ENCODE measurements at places on chromosomes 16 and 17.

- DNase-seq, result no peak
Measured at GRCh38 chr17:27873746-27874145, 19.4 kb downstream of the LYRM9 start.

DNA sequence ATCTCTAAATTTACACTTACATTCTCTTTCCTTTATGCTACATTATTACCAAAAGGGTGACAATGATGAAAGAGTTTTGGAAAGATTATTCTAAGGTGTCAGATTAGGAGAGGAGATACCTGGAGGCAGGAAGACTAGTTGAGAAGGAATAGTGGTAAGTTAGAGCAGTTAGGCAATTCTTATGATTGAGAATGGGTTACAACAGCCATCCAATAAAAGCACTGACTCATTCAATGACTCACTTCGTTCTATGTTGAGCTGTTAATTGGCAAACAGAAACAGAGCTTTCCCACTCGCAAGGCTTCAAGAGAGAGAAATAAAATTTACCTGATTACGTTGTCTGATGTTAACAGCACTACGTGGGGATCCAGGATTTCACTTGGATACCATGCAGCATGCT lies 5.8 kb downstream of the NUP88 start:
- DNase-seq, result no peak

DNA sequence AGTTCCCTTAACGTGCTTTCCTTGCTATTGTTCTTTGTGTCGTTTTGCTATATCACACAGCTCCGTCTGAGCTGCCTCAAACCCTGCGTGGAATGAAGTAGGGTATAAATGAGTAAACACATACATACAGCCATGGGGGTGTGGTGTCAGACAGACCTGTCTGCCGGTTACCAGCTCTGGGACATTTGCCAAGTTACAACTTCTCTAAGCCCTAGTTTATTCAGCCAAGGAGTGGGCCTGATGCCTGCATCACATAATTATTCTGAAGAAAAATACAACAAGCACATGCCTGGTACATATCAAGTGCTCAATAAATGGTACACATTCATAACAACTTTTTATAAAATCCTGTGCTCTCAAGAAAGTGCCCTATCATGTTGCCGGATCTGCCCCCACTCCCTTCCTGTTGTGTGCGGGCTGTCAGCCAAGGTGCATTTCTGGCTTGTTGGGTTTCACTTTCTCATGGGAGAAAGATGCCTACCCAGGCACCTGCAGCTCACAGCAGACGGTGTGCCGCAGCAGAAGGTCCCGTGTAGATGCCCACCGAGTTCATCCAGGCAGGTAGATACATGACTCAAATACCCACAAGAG lies 30.5 kb downstream of the SMPD3 start:
- no peak for DNase-seq

DNA sequence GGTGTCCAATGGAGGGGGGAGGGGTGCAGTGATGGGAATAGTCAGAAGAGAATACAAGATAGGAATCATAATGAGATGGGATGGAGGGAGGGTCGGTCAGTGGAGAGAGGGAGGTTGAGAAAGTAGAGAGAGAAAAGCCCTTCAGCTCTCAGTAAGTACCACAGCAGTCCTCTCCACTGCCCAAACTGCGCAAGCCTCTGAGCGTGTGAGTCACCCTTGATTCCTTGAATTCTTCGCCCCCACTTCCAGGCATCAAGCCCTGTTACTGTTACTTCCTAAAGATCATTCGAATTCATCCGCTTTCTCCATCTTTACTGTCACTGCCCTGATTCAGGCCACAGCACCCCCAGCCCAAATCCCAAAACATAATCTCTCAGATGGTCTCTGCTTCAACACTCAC lies 2.5 kb downstream of the GUCY2D start:
- DNase-seq, result no peak

- no peak for DNase-seq
Measured at GRCh38 chr17:11495613-11496012, 102.7 kb upstream of the DNAH9 start.

DNA sequence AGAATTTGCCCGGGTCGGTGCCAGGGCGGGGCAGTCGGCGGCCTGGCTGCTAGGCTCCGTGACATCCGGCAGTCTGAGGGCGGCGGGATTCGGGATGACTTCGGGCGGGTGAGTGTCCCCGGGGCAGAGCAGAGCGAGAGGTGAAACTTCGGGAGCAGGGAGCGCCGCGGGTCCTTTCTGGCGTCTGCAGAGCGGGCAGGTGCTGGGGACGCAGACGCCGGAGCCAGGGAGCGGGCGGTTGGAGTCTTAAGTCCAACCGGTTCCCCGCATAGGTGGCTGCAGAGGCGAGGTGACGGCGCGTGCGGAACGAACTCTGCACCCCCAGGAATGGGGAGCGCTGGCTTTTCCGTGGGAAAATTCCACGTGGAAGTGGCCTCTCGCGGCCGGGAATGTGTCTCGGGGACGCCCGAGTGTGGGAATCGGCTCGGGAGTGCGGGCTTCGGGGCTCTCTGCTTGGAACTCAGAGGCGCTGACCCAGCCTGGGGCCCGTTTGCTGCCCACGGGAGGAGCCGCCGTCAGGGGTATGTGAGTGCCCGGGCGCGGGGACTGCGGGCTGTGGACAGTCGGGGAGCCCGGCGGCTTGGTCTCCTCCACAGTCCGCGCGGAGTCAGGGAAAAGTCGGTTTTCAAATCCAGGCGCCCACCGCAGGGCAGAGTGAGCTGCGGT lies at the start of gene B4GALNT2:
Gene B4GALNT2, plus strand, starts transcription at position 71 of the 666 bp plus-strand sequence. Its CDS starts 24 bp downstream, at position 95.
- DNase-seq, result no peak

DNA sequence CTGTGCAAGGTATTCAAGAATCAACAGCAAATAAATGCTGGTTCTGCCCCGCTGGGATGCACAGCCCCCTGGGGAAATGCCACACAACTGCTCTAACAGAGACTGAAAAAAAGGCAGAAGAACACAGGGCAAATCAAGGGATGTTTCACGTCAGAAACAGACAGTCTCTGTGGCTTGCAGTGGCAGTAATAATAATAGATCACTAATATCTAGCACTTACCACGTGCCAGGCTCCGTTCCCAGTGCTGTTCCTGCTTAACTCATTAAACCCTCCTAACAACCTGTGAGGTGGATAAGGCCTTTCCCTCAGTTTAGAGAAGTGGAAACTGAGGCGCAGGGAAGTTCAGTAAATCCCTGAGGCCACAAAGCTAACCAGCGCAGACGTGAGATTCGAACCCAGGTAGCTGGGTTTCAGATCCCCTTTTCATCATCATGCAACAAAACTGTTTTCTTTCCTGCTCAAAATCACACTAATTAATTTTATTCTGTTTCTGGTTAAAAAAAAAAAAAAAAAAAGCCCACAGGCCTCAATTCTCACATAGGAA lies 36.7 kb downstream of the ARHGAP17 start:
- DNase-seq, result no peak

DNA sequence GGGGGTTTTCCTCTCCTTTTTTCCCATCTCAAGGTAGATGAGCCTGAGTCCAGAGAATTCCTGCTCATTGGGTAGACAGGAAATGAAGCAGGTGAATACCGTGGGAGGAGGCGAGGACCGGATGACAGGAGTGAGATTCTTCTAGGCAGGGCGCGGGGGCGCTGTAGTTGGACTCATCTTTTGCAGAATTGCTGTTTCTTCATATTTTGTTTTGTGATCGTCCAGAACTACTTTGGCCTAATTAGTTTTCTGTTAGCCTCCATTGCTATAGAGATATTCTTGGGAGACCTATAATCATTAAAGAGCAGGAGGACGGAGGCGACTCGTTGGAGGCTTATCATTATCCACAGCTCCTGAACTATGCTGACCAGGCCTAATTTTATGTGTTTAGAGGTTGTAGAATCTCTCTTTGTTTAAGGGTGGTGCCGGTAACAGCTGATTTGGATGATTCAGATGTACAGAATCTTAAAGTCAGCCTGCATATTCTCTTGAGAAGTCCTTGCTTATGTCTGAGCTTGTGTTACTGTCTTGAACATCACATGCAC lies 650 bp downstream of the ATP6V0A1 start:
- no peak for DNase-seq

GRCh38 chr16:50313596-50314478 lies 47.5 kb downstream of the ADCY7 start:
- DNase-seq, result no peak

GRCh38 chr16:7653746-7654461 lies 321.3 kb downstream of the RBFOX1 start:
- no peak for DNase-seq

- DNase-seq, result no peak
Measured at GRCh38 chr17:81885454-81885853, 5.9 kb downstream of the ALYREF start.

GRCh38 chr16:31472709-31473203 lies 804 bp downstream of the TGFB1I1 start:
- no peak for DNase-seq

GRCh38 chr16:3980253-3981111 lies 100.0 kb upstream of the CREBBP start:
- no peak for DNase-seq

DNA sequence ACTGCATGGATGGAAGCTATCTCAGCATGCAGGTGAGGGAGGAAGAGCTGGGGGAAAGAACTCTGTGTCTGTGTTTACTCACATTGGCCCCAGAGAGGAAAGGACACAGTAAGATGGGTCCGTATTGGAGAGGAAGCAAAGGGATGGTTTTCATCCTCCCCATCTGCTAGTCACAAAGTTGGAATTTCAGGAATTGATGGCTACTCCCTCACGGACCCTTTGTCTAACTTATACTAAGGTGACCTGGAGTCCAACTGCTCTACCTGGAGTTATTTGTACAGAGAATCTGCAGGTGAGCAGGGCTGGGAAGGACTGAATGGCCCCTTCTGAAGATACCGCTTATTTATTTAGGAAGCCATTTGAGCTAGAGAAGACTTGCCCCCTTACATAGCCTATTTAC lies 55.1 kb downstream of the WNT3 start:
- DNase-seq, result no peak

- DNase-seq, result no peak
Measured at GRCh38 chr16:8967132-8967821, 3.6 kb upstream of the USP7 start.

DNA sequence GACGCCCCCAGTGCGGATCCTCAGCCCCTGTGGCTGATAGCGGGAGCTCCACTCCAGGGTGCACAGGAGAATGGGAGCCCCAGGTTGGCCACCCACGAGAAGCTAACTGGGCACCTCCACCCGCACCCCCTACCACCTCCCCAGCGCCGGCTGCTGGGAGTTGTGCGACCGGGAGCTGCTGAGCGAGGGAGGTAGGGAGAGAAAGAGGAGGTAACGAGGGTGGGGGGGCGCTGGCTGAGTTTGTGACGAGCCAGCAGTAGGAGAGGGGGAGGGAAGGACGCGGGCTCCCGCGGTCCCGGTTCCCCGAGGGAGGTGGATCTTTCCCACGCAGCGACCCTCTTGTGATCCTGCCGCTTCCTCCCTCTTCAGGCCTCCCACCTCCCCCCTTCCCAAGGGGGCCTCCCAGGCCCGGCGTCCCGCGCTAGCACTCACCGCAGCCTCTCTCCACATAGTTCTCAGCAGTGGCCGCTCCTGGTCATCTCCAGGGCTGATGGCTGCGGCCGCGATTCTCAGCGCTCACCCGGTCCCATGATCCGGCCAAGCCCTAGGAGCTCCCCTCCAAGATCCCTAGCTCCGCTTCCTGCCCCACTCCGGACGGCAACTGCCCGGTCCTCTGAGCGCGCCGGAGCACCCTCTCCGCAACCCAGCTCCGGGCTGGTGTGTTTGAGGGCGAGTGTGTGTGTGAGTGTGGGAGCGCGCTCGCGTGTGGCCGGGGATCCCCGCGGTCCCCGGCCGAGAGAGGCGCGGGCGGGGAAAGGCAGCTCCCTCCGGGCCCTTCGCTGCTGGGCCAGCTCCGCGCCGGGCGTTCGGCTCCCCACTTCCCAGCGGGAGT lies at the start of gene GRIN2A:
Gene GRIN2A, minus strand, starts transcription at position 207 of the 832 bp plus-strand sequence. CDS start 2,017 bp downstream, outside the sequence.
- no peak for DNase-seq

GRCh38 chr17:37024181-37024637 lies 75.5 kb downstream of the AATF start:
- no peak for DNase-seq

GRCh38 chr17:14209215-14209614 lies 27.4 kb downstream of the CDRT15 start:
- DNase-seq, result no peak

DNA sequence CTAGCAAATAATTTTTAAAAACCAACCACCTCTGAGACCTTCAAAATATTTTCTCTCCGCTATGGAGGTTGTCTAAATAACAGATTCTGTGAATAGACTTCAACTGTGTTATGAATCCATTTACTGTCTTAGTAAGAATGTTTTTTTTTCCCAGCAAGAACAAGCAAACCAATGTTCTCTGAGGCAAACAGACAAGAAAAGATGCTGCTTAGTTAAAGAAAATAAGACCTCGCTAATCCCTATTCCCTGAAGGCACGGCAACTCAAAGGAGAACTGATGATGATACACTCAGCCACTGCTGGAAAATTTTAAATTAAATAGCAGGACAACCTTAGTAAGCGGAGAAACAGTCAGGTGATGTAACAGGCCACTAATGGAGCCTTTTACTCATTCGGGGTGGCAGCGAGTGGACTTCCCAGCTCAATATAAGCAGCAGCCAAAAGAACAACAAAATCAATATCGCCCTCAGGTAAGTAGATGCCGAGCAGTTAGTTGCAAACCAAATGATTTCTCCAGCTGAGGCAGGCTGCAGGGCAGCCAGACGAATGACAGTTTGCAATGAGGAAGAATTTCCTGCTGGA lies 81.8 kb downstream of the CPPED1 start:
- no peak for DNase-seq

GRCh38 chr16:25018972-25019617 lies 3.9 kb upstream of the ARHGAP17 start:
- DNase-seq, result no peak

DNA sequence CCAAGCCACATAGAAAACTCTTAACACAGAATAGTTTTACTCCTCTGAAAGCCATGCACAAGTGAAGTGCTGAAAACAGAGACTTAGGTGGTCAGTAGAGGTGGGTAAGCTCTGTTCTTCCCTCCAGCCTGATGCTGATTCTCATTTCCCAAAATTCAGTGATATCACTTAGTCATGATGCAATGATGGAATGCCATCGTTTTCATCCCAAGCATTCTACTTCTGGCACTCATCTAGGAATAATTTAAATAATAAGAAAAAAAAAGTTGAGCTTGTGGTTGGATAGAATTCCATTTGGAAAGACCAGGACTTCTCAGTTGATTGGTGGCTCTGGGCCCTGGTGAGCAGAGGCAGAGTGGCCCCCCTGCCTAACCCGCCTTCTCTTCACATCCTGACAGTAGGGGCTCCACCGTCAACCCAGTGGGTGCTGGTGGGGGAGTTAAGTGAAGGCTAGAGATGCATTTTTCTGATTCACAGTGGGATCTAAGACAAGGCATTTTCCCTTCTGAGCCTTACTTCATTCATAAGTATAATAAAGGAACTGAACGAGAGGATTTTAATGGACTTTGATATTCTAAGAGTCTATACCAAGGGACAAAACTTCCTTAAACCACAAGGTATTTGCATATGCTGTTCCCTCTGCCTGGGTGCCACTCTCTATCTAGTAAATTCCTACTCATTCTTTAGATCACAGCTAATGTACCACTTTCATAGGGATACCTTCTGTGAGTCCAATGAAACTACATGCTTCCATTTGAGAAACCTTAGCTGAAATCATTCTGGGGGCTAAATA lies 310.3 kb upstream of the DYNLRB2 start:
- no peak for DNase-seq
